ENCODE measurements at places on chromosomes 3 and 15.

- no peak for DNase-seq
Measured at GRCh38 chr3:88807491-88808105, 299.8 kb upstream of the EPHA3 start.

DNA sequence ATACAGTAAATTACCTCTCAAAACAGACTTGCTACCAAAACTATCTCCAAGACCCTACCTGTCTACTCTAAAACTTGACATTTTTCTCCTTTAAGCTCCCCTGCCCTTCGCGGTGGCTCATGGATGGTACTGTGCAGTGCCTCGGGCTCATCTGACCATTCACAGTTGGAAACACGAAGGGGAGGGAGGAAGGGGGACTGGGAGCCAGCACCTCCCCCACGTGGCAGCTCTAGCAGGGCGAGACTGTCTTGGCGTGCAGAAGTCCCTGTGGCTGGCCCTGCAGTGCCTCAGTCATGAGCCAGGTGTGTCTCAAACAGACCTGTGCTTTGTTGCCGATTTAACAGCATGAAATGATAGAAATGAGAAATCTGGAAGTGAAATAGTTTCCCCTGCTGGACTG, 372.0 kb downstream of the GABRG3 start:
- no peak for DNase-seq

- DNase-seq: no peak
Measured at GRCh38 chr3:184648636-184649035, 63.2 kb downstream of the MAGEF1 start.

GRCh38 chr15:63473999-63474809, 30.2 kb upstream of the USP3 start:
- peak; percentile 30 for DNase-seq

DNA sequence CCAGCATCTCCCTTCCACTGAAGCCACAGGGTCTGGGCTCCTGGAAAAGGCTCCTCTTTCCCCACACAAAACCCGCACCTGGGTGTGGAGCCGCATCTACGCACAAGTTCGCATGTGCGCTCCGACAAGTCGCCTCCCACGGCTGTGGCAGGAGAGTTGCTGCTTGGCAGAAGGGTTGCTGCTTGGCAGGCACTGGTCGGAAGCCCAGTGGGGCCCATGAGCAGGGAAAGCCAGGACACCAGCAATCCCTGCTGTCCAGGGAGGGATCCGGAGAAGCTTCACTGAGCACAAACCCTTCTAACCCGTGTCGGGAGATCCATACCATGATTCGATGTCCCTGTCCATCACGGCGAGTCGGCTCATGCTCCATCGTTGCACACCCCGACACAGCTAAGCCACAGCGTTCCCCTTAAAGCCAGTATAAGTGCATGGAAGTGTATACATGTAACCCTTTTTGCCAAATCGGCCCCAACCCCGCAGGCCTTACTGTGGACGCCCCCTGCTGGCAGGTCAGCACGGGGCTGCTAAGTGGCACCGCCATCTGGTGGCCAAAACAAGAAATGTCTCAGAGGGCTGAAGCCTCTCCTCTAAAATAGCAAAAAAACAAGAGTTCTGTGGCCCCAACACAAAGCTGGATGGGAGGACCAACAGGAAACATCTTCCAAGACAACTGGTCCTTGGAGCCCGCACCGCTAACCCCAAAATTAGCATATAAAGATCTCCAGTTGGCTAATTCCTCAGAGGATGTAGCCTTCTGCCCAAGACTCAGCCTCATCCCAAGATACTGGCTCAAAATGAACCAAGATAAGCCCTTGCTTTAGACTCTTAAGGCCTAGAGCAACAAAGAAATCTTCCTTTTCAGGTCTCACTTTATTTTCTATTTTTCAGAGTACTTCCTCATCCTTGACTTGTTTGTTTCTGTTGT, 8.3 kb downstream of the ANKRD63 start:
- peak; percentile 85 for DNase-seq

DNA sequence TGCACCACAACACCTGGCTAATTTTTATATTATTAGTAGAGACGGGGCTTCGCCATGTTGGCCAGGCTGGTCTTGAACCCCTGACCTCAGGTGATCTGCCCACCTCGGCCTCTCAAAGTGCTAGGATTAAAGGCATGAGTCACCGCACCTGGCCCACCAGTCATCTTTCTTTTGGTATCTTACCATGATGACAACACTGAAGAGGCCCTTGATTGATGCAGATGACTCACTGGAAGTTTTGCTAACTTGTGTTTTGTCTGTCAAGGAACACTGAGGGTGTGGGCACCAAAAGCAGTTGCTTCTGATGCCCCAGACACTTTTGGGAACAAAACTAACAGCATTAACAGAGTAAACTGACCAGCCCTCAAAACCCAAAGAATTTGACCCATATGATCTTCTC, 88.3 kb downstream of the MYO5A start:
- DNase-seq: no peak

GRCh38 chr3:124730941-124731297, 667 bp downstream of the UMPS start:
- DNase-seq: no peak

DNA sequence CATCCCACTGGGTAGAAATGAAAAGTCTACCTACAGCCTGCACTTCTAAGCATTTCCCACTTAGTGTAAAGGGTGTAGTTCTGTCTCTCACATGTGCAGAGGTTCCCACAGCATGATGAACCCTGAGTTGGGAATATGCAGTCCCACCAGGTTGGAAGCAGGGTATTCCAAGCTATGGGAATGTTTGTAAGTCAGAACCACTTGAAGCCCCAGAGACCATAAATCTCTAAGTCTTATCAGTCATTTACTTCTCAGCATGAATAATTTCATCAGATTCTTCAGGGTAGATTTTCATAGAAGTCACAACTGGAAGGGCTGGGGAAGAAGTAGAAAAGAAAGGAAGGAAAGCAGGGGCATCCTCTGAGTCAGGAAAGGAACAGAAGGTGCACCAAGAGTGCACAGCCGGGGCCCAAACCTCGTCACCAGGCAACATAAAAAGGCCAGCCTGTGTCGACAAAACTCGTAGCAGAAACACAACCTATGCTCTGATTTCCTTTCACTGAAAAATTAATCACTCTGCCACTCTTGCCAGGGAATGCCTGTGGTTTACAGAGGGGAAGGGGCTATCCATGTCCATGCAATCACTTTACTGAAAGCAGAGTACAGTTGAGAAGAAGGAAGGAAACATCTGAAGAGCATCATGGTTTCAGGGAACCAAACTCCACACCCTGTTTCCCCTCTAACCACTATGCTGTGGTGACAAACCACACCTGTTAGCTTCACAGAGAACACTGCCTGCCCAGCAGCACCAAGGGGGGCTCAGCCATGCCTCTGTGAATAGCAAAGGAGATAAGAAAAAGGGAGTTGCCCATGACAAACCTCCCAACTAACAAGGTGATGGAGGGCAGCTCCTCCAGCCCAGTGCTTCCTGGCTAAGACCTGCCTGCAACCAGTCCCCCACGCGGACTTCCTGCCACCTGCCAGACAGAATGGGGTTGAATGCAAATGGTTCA, 40.5 kb downstream of the SH3BP5 start:
- peak; percentile 71 for DNase-seq

DNA sequence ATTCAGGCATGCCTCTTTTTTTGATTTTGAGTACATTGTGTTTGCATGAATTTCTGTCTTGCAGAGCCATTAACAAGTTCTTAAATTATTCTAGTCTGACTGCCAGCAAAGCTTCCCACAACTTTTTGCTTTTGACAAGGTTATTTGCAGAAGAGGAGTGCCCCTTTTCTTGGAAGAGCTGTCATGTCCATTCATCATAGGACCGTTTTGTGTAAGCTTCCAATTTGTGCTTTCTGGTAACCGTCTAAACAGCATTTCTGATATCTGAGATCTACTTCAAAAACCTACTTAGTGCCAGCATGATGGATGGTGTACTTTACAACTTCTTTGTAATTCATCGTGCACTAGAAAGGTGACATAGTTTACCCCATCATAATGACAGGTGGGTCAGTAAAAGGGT, 379.7 kb downstream of the NAALADL2 start:
- DNase-seq: no peak

DNA sequence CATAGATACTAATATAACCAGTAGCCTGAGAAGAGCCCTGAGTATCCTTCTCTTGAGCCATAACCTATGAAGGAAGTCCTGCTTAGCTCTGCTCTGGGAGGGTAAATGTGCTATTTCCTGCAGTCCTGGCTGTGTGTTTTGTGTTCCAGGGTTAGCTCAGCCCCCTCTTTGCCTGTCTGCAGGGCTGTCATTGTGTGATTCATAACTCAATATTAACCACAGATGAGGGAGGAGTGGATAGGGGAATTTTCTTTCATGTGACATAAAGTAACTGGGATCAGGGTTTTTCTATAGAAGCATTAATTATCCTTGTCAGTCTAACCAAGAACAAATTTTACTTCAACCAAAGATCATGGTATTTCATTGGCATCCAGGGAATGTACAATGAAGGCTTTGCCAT, 183.3 kb upstream of the ZBTB20 start:
- no peak for DNase-seq

DNA sequence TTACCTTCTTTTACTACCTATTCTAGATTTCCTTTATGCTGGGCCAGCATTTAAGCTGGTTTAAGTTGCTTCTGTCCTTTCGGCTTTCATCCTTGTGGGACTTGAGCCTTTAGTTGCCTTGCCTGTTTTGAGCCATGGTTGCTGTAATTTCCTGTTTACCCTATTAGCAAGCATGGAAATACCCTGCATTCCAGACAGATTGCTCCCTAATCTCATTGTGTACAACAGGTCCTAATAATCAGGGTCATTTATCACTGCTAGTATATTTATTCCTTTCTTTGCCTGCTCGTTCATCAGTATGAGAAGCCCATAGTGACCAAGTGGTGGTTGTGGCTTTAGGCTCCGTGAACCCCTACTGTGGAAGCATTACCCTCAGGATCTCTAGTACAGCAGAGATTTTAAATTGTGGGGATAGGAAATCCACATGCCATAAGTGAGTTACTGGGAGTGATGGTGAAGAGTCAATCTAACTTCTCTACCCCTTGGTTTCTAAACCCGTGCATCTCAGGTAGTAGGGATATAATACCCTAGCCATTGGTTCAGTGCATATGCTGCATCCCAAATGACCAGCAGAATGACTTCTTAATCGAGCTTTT, 31.9 kb downstream of the NCK1 start:
- DNase-seq: peak; percentile 19

DNA sequence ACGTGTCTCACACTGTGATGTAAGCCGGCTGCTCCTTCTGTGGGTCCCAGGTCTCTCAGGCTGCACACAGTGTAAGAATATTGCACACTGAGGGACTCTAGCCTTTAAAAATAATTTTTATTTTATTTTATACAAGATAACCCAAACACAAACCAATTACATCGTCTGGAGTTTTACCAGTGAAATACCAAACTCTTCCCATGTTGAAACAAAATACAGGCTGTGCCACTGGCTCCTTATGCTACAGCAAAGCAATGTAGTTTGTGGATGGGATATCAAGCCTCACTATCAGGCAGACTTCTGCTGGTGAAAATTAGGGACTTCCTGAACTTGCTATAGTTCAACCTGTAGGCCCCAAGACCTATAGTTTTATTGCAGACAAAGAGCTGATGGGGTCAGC, 311.3 kb upstream of the SLCO3A1 start:
- DNase-seq: no peak

DNA sequence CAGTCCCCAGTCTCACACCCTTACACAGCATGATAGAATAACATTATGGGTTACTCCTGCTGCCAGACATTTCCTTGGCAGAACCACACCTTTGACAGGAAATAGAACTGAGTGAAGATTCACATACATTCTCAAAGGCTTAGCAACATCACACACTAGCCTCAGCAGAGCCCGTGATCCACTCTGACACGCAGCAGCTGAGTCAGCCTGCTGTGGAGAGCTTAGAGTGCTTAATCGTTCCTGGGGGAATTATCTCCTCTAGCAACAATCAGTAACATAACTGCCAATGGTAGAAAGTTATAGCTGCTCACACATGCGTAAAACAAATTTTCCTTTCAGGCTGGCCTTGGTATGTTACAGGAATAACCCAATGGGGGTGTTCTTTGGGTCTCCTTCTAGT, 382.1 kb downstream of the GAP43 start:
- no peak for DNase-seq

DNA sequence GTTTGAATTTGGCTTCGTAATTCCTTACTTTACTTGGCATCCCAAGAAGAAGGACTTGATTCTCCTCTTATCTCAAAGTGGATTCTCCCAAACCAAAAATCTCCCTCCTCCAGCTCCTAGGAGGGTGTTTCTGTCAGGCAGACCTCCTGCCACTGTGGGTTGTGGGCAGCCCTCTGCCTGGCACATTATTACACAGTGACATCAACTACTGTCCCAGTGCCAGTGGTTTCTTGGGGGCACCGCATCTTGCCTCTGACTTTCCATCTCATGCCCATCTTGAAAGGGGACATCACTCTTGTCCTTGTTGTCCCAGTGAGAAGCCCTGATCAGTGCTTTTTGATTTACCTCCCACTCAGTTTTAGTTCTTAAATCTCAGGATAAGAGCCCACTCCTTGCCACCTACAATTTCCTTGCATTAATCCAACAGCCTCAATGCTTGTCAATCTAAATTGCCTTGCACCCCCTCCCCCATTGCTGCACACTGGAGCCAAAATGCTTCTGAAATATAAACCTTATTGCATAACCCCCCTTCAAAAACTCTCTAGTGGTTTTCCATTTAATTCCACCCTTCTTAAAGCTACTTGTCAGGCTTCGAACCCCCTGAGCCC, 81.0 kb downstream of the TRAK1 start:
- DNase-seq: no peak

- DNase-seq: no peak
Measured at GRCh38 chr3:122974764-122975162, 52.8 kb downstream of the SEMA5B start.

GRCh38 chr3:134473868-134474546, 11.8 kb downstream of the ANAPC13 start:
- DNase-seq: peak; percentile 90

DNA sequence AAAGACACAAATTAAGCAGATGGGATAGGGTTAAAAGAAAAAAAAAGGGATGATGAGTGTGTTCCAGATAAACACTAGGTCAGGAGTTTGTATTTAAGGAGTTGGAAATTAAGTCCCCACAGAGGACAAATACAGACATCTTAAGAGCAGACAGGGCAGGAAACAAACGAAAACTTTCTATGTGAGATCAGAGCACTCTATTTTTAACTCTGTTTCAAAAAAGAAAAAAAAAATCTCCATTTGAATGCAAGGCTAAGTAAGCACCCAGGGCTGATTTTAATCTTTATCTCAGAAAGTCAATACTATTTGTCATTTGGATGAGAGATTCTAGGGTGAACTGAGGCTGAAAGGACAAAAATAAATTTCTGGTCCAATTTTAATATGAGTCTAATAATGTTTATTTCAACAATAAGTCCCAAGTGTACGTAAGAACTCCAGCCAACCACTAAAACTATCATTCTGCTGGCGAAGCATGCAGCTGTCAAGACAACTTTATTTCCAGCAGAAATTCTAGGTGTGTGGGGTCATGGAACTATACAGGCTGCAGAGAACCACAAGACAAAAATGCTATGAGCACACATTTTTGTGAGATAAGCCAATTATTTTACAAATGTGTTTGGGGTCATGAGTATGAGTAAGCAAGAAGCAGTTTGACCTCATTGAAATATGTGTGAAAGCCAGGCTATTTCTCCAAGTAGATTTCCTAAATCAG, 186.1 kb downstream of the FMN1 start:
- no peak for DNase-seq

All from cerebellar cortex (tissue), 1 donor.